Aorta (tissue), 5 donors: ENCODE measurements at places on chromosomes 3 and 15. TPM values are rescaled to one million over a fixed set of nuclear protein-coding genes. Genes with fewer than 3 reads are reported as not detected.

Gene ARPP21
- 1.8 TPM for total RNA-seq

Gene AGTR1
- 8.5 TPM for total RNA-seq

- no peak for DNase-seq
- H3K27me3 ChIP-seq = no peaks in the 10 kb centered on the region
- H3K4me3 ChIP-seq = no peak overlapping the region
Observed at GRCh38 chr3:11371747-11372146, 99.5 kb downstream of the ATG7 start.

- no peak for DNase-seq
- H3K4me3 ChIP-seq = no peak overlapping the region
- H3K27me3 ChIP-seq = no peaks in the 10 kb centered on the region
- no peaks in the 10 kb centered on the region for H3K4me1 ChIP-seq
- H3K27ac ChIP-seq = no peak overlapping the region
Observed at GRCh38 chr15:40875991-40876730, 2.1 kb upstream of the RHOV start.

DNA sequence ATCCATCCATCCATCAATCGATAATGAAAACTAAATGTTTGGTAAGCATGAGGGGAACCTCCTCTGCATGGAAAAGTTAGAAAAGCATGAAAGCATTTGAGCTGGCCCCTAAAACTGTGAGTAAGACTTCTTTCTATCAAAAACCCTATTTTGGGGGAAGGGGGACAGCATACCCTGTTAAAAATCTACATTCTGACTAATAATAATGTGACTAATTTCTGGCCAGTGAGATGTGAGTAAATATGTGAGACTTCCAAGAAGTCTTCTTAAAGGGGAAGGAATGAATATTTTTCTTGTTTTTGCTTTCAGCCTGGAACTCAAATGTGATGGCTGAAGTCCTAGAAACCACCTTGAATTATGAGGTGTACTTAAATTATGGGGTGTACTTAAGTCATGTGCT is 54.9 kb downstream of the C3orf85 start:
- no peak overlapping the region for H3K4me3 ChIP-seq
- no peaks in the 10 kb centered on the region for H3K36me3 ChIP-seq
- no peaks in the 10 kb centered on the region for H3K4me1 ChIP-seq
- DNase-seq = no peak

- H3K4me3 ChIP-seq = peak within 1 kb of the TSS; percentile 30
- no peaks in the 10 kb centered on the region for H3K4me1 ChIP-seq
- H3K27ac ChIP-seq = no peak within 1 kb of the TSS
- DNase-seq = peak; percentile 85
- no peaks in the 10 kb centered on the region for H3K36me3 ChIP-seq
Observed at GRCh38 chr3:170037463-170038433, at the start of gene GPR160. Gene GPR160, plus strand, starts transcription at chr3:170037995. Its CDS starts 45,978 bp downstream, at chr3:170083973.

Gene CHRFAM7A
- 13.2 TPM for total RNA-seq

DNA sequence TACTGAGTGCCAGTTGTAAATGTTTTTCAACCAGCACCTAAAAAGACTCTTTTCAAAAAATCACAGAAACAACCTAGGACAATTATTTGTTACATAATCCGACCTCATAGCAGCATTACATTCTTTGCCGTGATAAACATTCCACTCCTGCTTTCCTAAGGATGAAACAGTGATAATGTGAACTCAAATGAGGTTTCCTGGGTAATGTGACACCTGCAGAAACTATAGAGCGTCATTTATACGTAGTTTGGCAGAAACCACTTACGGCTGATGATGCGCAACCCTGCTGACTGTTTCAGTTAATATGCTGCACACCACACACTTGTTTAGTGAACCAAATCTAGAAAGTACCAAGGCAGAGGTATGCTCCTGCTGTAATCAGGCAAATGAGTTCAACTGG is 55.8 kb downstream of the SEMA6D start:
- H3K27me3 ChIP-seq = no peaks in the 10 kb centered on the region
- no peak overlapping the region for H3K27ac ChIP-seq
- DNase-seq = no peak
- H3K36me3 ChIP-seq = no peaks in the 10 kb centered on the region
- H3K4me1 ChIP-seq = no peaks in the 10 kb centered on the region
- no peak overlapping the region for H3K4me3 ChIP-seq

DNA sequence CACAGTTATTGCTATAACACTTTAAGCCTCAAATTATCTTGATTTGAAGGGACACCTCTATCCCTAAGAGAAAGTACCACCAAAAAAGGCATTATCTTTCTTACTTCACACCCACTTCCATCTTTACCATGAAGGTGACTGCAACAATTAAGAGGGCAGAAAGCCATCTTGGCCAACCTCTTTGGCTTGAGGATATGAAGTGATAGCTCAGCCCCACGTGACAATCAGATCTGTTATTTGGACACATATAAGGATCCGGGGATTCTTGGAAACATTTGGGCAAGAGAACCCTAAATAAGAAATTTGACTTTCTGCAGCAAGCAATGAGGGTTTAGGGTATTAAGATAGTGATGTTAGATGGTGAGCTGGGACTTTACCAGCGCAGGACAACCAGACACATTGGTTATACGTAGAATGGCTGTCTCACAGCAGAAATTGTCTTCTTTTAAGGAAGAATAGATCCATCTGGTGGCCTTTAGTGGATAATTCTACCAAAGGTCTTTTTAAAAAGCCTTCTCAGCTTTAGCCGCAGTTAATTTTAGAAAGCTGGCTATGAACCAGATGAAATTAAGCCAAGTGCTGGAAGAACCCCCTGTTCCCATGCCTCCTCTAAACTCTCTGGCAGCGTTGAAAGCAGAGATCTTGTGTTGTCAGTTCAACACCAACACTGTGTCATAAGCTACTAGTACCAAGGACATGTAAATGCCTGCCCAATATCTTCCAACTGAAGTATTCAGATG is 12.3 kb downstream of the HCLS1 start:
- no peak for DNase-seq
- no peak overlapping the region for H3K4me3 ChIP-seq

- no peaks in the 10 kb centered on the region for H3K36me3 ChIP-seq
- H3K4me3 ChIP-seq = no peak overlapping the region
- H3K27me3 ChIP-seq = no peaks in the 10 kb centered on the region
- H3K27ac ChIP-seq = no peak overlapping the region
Observed at GRCh38 chr15:41932511-41933289, 38.8 kb upstream of the SPTBN5 start.

DNA sequence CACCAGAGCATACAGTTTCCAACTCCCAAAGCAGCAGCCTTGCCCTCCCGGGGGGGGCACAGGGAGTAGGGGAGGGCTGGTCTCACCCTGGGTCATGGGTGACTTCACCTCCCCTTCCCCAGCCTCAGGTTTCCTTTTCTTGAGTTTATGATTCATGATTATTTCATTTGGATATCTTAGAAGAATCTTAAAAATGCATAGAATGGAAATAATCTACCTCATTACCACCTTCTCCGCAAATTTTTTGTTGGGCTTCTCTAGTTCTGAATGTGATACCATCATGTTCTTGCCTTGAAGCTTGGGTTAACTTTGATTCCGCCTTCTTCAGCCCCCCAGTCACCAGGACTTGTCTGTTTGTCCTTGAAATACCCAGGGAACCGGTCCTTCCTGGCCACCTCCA is 148.8 kb upstream of the ROPN1 start:
- H3K27ac ChIP-seq = no peak overlapping the region
- H3K36me3 ChIP-seq = no peaks in the 10 kb centered on the region
- no peaks in the 10 kb centered on the region for H3K27me3 ChIP-seq
- H3K4me3 ChIP-seq = no peak overlapping the region

- H3K4me1 ChIP-seq = no peaks in the 10 kb centered on the region
- DNase-seq = no peak
- H3K27ac ChIP-seq = no peak within 1 kb of the TSS
- H3K27me3 ChIP-seq = no peaks in the 10 kb centered on the region
Observed at GRCh38 chr15:74812533-74812932, at the start of gene LMAN1L. Gene LMAN1L, plus strand, starts transcription at chr15:74812835. Its CDS starts 20 bp downstream, at chr15:74812855.

GRCh38 chr15:27768732-27769475 is 330.2 kb downstream of the OCA2 start:
- no peak for DNase-seq
- H3K4me1 ChIP-seq = no peaks in the 10 kb centered on the region
- H3K27ac ChIP-seq = no peak overlapping the region
- H3K4me3 ChIP-seq = no peak overlapping the region
- no peaks in the 10 kb centered on the region for H3K27me3 ChIP-seq
- no peaks in the 10 kb centered on the region for H3K36me3 ChIP-seq

Gene GP9
- total RNA-seq = not detected

- no peaks in the 10 kb centered on the region for H3K27me3 ChIP-seq
- no peak overlapping the region for H3K4me3 ChIP-seq
- peaks cover 2% of the 10 kb centered on the region for H3K36me3 ChIP-seq
Observed at GRCh38 chr3:38590521-38590920, 59.0 kb downstream of the SCN5A start.

DNA sequence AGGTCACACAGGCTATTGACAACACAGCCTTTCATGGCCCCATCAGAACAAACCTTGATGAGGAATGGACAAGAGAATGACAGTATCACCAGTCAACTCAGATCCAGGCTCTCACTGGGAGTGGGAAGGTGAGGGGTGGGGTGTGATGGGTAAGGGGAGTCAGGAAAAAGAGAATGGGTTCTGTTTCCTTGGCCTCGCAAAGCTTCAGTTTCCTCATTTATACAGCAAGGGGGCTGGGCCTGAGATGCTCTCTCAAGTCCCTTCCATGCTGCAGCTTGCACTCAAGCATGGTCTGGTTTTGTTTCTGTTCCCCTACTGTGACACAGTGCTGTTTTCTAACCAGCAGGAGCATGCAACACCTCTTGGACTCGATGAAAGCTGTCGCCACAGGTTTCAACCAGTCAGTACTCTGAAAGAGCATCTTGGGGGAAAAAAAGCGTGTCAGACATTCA is 65.7 kb upstream of the IL12A start:
- DNase-seq = no peak
- H3K4me3 ChIP-seq = no peak overlapping the region
- H3K27me3 ChIP-seq = no peaks in the 10 kb centered on the region
- no peak overlapping the region for H3K27ac ChIP-seq
- no peaks in the 10 kb centered on the region for H3K36me3 ChIP-seq

DNA sequence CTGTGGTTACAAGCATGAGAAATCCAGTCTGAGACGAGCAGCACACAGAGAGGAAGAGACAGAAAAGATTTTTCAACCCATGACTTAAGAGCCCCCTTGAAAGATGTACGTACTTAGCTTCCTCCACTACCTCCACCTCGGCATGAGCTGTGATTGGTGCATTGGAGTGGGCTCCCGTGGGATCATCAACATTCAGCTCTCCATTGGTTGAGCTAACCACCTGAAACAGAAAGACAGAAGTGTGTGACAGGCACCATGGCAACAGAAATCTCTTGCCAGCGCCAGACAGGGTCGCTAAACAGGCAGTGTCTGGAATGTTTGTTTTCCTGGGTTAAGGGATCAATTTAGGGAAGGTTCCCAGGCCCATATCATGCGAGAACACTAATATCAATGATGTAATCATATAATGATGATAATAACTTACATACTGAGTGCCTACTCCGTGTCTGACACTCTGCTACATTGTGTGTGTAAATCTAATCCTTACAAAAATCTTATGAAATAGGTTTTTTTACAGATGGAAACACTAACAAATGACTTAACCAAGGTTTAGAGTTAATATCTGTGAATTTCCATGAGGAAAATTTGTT is 17.5 kb upstream of the PPIB start:
- no peak overlapping the region for H3K4me3 ChIP-seq
- no peak overlapping the region for H3K27ac ChIP-seq
- DNase-seq = no peak
- no peaks in the 10 kb centered on the region for H3K36me3 ChIP-seq
- H3K4me1 ChIP-seq = no peaks in the 10 kb centered on the region

DNA sequence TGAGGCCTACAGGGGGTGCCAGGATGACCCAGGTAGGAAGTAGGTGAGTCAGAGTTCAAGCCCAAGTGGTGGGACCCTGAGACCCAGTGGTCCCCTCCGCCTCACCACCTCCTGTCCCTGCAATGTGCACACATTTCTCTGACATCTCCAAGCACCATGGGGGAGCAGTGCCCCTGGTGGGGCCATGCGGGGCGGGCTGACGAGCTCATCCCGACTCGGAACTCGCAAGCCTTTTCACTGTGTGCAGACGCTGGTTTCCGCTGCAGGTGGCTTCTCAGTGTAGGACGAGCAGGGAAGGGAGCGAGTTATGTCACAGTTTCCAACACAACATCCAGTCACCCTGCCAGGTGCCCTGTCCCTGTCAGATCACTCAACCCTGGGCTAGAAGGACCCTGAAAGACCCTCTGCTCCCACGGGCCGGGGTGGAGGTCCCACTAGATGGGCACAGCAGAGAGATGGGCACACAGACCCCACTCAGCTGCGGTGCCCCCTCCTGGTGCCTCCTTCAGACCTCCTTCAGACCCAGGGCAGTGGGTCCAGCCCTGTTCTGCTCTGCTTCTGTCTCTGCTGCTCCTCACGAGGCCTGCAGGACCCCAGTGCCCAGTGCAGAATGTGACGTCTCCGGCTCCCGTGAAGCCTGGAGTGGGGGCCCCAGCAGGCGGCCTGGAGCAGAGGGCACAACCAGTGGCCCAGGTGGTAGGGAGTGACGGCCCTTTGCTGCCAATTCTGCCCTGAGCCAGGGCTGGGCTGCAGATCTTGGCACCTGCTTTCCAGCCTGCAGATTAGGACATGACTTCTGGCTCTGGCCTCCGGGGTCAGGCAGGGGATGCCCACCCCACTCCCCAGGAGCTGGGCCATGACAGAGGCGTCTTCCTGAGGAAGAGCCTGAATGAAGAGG is 102.0 kb upstream of the RPL32 start:
- no peak overlapping the region for H3K4me3 ChIP-seq
- H3K27me3 ChIP-seq = no peaks in the 10 kb centered on the region
- H3K4me1 ChIP-seq = no peaks in the 10 kb centered on the region
- no peak for DNase-seq

- DNase-seq = no peak
- H3K4me3 ChIP-seq = no peak overlapping the region
- no peak overlapping the region for H3K27ac ChIP-seq
- no peaks in the 10 kb centered on the region for H3K36me3 ChIP-seq
Observed at GRCh38 chr3:182331341-182331740, 462.0 kb upstream of the ATP11B start.

Gene SUMF1
- total RNA-seq = 26.5 TPM

DNA sequence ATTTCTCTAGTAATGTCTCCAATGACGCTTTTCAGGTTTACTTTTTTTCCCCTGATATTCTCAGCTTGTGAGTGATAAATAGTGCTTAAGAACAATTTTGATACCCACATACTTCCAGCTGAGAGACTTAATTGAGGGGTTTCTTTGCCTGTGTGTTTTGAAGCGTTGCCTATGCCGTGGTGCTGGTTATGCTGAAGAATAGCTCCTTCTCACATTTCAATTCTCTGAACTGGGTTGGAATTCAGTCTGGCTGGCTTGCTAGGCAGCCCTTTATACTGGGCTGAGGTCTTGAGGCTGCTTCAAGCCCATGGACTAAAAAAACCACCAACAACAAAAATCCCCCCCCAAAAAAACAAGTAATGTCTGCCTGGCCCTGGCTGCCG is 87.4 kb downstream of the CHST2 start:
- no peaks in the 10 kb centered on the region for H3K36me3 ChIP-seq
- no peaks in the 10 kb centered on the region for H3K27me3 ChIP-seq
- DNase-seq = no peak
- H3K4me1 ChIP-seq = no peaks in the 10 kb centered on the region
